Stomach (tissue), 19 donors: ENCODE measurements at places on chromosomes 7 and 10. TPM values are rescaled to one million over a fixed set of nuclear protein-coding genes. Genes with fewer than 3 reads are reported as not detected.

Gene PTPN20
- not detected for total RNA-seq

Gene PDK4
- total RNA-seq, result 83.5 TPM

Gene ZNHIT1
- total RNA-seq, result 22.8 TPM

Gene STYXL1
- total RNA-seq, result 58.1 TPM

Gene AS3MT
- total RNA-seq, result 7.6 TPM

Gene FAM25G
- not detected for total RNA-seq

Gene RAPGEF5
- 29.8 TPM for total RNA-seq

Gene SLIT1
- under 0.01 TPM for total RNA-seq

Gene MMP21
- not detected for total RNA-seq

Gene GRID1
- not detected for total RNA-seq

Gene SMKR1
- total RNA-seq, result not detected

Gene CDHR1
- not detected for total RNA-seq

Gene CLCN1
- total RNA-seq, result not detected

Gene HABP2
- 2.2 TPM for total RNA-seq

Gene NSUN6
- 29.2 TPM for total RNA-seq

Gene UNCX
- not detected for total RNA-seq
